ENCODE measurements at places on chromosomes 2 and 18. TPM values are rescaled to one million over a fixed set of nuclear protein-coding genes. Genes with fewer than 3 reads are reported as not detected.

The LPIN1 gene
- 16.1 TPM for total RNA-seq

The UGT1A6 gene
- 5.5 TPM for total RNA-seq

The DUSP19 gene
- total RNA-seq = 1.1 TPM

The AFG3L2 gene
- 74.7 TPM for total RNA-seq

The CHST10 gene
- total RNA-seq = 0.34 TPM

The SMYD1 gene
- not detected for total RNA-seq

The TTN gene
- total RNA-seq = under 0.01 TPM

The NMUR1 gene
- total RNA-seq = not detected

The COL4A4 gene
- total RNA-seq = 0.43 TPM

The KANSL1L gene
- total RNA-seq = 9.2 TPM

The CGREF1 gene
- 1.0 TPM for total RNA-seq

The ERBB4 gene
- not detected for total RNA-seq

The GKN2 gene
- not detected for total RNA-seq

The GPR45 gene
- total RNA-seq = not detected

The ASB18 gene
- not detected for total RNA-seq

The SCN7A gene
- total RNA-seq = under 0.01 TPM

The HOXD10 gene
- total RNA-seq = not detected

The KLHL29 gene
- total RNA-seq = 9.9 TPM

The NOP58 gene
- 95.1 TPM for total RNA-seq

The PTH2R gene
- total RNA-seq = not detected

The TET3 gene
- total RNA-seq = 15.1 TPM

The NTSR2 gene
- total RNA-seq = not detected

The ADD2 gene
- not detected for total RNA-seq

The DNAH6 gene
- total RNA-seq = 0.14 TPM

The LBH gene
- total RNA-seq = 11.6 TPM

The GATA6 gene
- total RNA-seq = 1.7 TPM

The NT5DC4 gene
- 0.07 TPM for total RNA-seq

The ALPI gene
- not detected for total RNA-seq

The SPC25 gene
- not detected for total RNA-seq

The LRP1B gene
- under 0.01 TPM for total RNA-seq

The RBMS1 gene
- total RNA-seq = 67.2 TPM

The CXCR1 gene
- not detected for total RNA-seq

The ALK gene
- 0.14 TPM for total RNA-seq

The AQP4 gene
- 0.14 TPM for total RNA-seq

The PRKAG3 gene
- not detected for total RNA-seq

The KRTCAP3 gene
- 13.3 TPM for total RNA-seq

The TCF7L1 gene
- 3.8 TPM for total RNA-seq

The CTNNA2 gene
- total RNA-seq = not detected

The FTCDNL1 gene
- total RNA-seq = 2.3 TPM

The SERPINE2 gene
- total RNA-seq = 114 TPM

The ARID5A gene
- total RNA-seq = 8.5 TPM

The CHN1 gene
- 1.3 TPM for total RNA-seq

The FBXO15 gene
- 0.78 TPM for total RNA-seq

The TMEM17 gene
- total RNA-seq = 1.7 TPM

The ANO7 gene
- not detected for total RNA-seq

The TEX44 gene
- not detected for total RNA-seq

The GPBAR1 gene
- total RNA-seq = under 0.01 TPM

The HOXD12 gene
- not detected for total RNA-seq

The C2orf81 gene
- 0.85 TPM for total RNA-seq

The EFEMP1 gene
- total RNA-seq = 51.9 TPM

The DYNAP gene
- total RNA-seq = not detected

The DSG3 gene
- total RNA-seq = 765 TPM

All from nasal cavity respiratory epithelium epithelial cell of viscerocranial mucosa (primary cell).